Myocyte (in vitro differentiated cells): ENCODE measurements at places on chromosomes 2 and 18.

- DNase-seq, result no peak
Observed at GRCh38 chr18:40937386-40937785, 1017.6 kb upstream of the PIK3C3 start.

GRCh38 chr18:54466248-54467005, 108.7 kb downstream of the C18orf54 start:
- DNase-seq, result no peak

- peak; percentile 77 for DNase-seq
Observed at GRCh38 chr2:223797811-223798721, 39.3 kb downstream of the AP1S3 start.

GRCh38 chr2:69147841-69148533, 135.0 kb downstream of the ANTXR1 start:
- DNase-seq, result peak; percentile 67

DNA sequence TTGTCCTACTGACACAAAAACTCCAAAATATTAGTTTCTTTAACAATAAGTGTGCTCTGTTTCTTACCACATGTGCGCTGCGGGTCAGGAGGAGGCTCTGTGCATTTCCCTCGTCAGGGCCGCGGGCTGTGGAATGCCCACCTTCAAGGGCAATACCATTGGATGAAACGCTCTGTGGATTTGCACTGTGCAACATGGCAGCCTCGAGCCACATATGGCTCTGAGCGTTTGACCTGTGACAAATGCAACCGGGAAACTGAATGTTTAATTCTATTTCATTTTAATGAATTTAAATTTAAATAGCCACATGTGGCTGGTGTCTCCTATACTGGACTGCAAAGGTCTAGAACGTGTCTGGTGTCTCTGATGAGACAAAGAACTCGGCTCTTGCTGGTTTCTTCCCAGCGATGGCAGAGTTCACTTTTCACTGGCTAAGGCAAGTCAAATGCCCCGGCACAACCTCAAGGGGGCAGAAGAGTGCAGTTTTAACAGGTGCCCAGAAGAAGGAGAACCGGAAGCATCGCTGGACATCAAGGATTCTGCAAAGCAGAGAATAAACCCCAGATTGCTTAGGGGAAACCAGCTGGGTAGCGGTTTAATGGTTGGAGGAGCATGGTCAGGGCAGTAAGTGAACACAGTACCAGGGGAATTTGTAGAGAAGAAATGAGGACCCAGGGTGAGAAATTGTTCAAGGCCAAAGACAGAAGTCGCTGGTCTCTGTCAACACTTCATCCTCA, 37.0 kb upstream of the TMEM18 start:
- peak; percentile 63 for DNase-seq

DNA sequence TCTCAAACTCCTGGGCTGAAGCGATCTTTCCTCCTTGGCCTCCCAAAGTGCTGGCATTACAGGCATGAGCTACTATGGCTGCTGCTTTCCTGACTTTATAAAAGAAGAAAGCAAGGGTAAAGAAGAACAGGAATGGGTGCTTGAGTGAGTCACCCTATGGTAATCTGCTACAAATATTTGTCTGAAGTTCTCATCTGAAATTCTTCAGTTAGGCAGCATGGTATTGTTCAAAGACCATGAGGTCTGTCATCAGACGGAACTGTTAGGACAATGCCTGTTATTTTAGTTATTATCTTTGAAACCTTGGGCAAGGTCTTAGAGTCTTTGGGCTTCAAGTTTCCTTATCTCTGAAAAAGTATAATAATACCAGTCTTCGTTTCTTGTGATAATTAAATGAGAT, 695.8 kb downstream of the RNF144A start:
- no peak for DNase-seq

GRCh38 chr2:113176696-113177355, 3.1 kb downstream of the PSD4 start:
- no peak for DNase-seq

- DNase-seq, result peak; percentile 2
Observed at GRCh38 chr2:192669505-192670091, 474.9 kb upstream of the TMEFF2 start.

DNA sequence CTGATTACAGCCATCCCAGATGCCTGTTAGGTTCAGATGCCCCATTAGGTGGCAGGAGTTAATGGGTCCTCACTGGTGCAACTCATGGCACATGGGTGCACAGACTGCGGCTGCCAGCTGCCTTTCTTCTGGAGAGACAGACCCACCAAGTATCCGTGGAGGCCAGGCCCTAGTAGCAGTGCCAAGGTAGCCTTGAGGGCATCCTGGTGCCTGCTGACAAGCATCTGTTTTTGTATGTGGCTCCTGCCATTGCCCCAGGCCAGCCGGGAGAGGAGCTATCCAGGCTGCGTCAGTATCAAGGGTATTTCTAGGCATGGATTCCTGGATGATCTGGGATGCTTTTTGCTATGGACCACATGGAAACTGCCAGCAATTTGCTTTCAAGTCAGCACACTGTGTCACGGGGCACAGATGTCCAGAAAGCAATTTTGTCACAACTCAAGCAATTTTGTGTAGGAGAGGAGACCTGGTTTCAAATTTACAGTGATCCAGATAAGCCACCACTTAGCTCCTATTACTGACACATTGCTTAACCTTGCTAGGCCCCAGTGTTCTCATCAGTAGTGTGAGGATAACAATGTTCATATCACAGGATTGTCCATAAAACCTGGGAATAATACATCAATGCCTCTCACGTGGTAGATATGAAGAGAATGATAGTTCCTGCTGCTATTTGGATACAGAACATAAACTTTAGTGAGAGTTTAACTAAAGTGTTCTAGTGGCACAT, 815.1 kb upstream of the RAB6C start:
- no peak for DNase-seq
